ENCODE measurements at places on chromosomes 7 and 10.

- no peak for DNase-seq
These were observed 229.5 kb downstream of the BICC1 start for GRCh38 chr10:58742141-58742540.

DNA sequence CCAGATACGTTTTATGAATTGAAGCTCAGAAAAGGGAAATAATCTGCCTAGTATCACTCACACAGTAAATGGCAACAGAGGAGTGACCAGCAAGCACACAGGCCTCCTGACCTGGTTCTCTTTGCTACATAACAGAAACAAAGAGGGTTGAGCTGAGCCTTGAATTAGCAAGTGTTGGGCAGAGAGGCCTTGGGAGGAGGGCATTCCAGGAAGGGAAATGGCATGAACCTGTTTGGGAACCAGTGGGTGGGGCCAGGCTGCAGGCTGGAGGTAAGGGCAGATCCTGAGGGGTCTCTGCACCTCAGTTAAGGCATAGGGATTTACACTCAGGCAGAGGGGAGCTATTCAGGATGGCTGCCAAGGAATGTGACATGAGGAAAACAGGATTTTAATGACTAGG lies 24.8 kb upstream of the CYCS start:
- no peak for DNase-seq

DNA sequence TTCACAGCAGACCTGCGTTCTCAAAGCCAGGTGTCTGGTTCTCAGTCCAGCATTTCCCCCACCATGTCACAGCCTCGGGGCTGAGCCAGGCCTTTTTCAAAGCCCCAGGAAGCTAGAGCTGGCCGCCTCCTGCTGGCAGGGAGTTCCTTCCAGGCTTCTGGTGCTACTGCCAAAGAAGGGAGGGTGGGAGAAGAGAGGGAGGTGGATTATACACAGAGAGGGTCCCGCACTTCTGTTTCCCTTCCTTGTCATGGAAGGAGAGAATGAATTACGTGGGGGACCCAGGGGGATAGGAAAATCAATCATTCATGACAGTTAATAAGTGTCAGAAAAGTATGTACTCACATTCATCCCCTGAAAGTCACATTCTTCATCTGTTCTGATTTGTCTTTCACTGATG lies 600 bp upstream of the LGI1 start:
- peak; percentile 28 for DNase-seq

DNA sequence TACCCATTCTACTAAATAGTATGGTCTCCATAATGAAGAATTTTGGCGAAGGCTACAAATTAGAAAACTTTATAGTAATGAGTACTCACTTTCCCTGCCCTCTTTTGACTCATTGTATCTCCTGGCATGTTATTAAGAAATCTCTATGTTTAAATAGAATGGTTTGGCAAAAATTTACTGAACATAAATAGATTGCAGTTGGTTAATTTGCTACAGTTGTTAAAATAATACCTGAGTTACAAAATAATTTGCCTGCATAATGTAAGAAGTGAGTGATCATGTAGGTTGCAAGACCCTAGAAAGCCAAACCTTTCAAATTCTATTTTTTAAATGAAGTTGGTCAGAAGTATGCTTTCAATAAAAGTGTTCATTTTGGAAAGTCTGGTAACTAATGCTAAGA lies 176.8 kb upstream of the AHR start:
- no peak for DNase-seq

GRCh38 chr7:155669717-155670505 lies 25.4 kb downstream of the RBM33 start:
- DNase-seq: no peak

DNA sequence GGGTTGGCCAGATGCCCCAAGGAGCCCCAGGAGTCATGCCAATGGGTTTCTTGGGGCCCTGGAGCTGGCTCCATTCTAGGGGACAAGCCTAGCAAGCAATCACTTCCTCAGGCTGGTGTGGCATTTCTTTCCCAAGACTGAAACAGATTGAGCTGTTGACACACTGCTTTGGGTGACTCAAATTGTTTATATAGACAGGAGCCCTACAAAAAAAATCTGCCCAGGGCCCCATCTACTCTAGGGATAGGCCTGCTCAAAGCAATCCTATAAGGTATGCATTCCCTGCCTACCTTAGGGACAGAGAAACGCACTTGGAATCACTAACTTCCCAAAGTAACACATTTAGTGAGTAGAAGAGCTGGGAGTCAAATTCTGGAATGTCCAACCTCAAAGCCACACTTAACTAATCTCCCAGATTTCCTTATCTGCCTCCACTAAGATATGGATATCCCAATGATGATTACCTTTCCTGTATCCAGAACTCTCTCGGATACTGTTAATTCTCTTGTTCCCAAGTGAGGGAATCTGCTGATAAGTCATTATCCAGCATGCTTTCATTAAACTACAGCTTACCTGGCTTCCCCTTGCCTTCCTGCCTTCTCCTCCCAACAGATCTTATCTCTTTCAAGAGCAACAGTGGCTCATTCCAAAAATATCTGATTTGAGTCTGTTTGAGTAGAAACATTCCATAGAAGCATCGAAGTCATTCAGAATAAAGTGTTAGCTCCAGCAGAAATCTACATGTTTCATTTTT lies 3.1 kb downstream of the ABLIM1 start:
- no peak for DNase-seq

- DNase-seq: no peak
These were observed 193.3 kb downstream of the RAMP3 start for GRCh38 chr7:45350896-45351295.

GRCh38 chr7:68958571-68958970 lies 639.7 kb upstream of the AUTS2 start:
- no peak for DNase-seq

DNA sequence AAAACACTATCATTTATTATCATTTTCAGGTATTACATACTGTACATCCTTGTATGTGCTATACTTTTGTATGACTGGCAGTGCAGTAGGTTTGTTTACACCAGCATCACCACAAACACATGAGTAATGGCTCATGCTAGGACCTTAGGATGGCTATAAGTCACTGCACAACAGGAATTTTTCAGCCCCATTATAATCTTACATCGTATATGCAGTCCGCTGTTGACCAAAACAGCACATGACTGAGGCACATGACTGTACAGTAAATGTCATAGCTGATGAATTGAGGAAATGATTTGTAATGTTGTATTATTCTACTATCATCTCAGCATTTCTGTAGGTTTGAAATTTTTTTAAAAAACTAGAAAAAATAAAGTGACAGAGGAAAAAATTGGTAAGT lies 38.6 kb downstream of the BPGM start:
- no peak for DNase-seq

GRCh38 chr10:96833220-96834001 lies 1.3 kb downstream of the LCOR start:
- no peak for DNase-seq

DNA sequence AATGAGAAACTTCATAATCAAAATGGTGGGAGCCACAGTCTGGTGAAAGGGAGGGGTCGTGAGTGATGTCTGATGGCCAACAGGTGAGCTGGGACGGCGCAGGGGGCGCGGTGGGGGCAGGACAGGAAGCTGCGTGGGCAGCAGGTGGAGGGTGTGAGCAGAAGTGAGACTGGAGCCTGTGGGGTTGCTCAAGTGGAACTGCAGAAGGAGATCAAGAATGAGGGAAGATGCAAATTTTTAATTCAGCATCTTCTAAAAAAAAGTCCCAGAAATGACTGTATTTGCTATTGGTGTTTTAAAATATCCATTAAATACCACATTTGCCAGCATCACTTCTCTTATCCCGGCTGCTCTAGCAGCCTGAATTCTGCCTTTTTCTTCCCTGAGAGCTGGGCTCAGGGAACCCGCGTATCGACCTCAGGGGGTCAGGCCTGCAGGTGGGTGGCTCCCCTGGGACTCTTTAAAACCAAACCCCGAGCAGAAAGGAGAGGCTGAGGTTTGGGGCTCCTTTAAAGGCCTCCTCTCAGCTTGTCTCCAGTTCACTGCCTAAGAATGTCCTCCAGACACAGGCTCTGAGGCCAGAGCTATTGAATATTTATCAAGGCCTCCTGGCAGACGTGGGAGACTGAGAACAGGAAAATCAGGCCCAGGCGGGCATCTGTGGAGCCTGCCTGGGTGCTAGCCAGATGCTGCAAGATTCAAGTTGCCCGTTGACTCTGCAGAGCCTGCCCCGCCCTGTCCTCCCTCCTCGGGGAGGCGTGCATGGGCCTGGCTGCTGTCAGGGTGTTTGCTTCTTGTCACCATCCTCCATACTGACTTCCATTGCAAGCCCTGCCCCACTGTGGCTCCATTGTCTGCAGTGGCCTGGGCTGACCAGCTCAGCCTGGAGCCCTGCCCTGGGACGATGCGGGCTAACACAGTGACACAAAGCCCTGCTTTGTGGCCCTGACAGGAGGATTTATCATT lies 53.9 kb downstream of the SYPL1 start:
- DNase-seq: peak; percentile 81
